Colonic mucosa (tissue), 4 donors: ENCODE measurements at places on chromosomes 3 and 15. TPM values are rescaled to one million over a fixed set of nuclear protein-coding genes. Genes with fewer than 3 reads are reported as not detected.

Gene AP3B2
- 1.2 TPM for total RNA-seq

Gene LSM3
- 12.4 TPM for total RNA-seq

Gene ESYT3
- total RNA-seq: 0.89 TPM

Gene ASB14
- not detected for total RNA-seq
